ENCODE measurements at places on chromosomes 13 and 19.

DNA sequence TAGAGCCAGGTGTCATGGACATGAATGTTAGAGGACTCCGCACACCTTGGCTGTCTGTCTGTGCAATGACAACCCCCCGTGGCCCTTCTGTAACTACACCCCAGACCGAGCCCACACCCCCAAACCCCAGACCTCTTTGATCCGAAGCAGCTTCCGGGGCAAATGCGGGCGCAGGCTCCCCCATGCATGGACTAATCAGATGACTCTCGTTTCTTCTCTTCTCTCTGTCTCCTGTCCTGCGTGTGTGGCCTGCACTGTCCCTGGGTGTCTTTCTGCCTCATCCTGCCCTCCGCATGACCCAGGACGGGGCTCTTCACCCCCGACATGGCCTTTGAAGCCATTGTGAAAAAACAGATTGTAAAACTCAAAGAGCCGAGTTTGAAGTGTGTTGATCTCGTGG, 38.9 kb downstream of the TMED1 start:
- DNase-seq: peak; percentile 53

GRCh38 chr19:14764401-14764800, 14.0 kb downstream of the ADGRE2 start:
- DNase-seq: no peak

DNA sequence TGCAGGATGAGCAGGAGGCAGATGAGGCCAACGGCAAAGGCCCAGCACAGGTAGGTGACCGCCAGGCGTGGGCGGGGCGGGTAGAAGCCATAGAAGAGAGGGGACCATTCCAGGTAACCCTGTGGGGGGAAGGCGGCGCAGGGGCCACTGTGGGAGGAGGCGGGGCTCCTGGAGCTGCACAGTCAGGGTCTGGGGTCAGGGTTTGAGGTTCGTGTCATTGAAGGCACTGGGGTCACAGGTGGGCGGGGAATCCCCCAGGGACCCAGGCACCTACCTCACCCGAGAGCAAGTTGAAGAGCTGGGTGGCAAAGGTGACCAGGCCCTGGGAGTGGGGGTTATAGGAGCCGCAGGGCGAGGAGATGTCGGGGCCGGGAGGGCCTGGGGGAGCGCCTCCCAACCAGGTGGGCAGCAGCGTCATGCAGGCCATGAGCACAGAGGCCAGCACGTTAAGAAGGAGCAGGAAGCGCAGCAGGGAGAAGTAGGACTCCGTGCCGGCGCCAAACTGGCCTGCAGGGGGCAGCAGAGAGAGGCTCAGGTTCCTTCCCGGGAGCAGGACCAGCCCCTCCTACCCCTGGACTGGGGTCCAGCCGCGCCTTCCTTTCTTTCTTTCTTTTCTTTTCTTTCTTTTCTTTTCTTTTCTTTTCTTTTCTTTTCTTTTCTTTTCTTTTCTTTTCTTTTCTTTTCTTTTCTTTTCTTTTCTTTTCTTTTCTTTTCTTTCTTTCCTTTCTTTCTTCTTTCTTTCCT, 4.6 kb downstream of the TMC4 start:
- peak; percentile 96 for DNase-seq

GRCh38 chr19:3381701-3382372, 15.5 kb downstream of the NFIC start:
- no peak for DNase-seq

DNA sequence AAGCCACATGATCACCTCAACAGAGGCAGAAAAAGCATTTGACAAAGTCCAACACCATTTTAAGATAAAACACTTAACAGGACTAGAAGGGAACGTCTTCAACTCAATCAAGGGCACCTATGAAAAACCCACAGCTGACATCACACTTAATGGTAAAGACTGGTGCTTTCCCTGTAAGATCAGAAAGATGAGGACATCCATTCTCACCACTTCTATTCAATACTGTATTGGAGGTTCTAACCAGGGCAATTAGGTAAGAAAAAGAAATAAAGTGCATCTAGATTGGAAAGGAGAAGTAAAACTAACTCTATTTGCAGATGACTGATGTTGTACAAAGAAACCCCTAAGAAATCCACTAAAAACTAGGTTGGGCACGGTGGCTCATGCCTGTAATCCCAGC, 11.2 kb upstream of the AKAP8 start:
- no peak for DNase-seq

GRCh38 chr19:33998739-33999345, 173.5 kb upstream of the LSM14A start:
- no peak for DNase-seq

- no peak for DNase-seq
Measured at GRCh38 chr13:100564444-100565223, 24.0 kb downstream of the GGACT start.

DNA sequence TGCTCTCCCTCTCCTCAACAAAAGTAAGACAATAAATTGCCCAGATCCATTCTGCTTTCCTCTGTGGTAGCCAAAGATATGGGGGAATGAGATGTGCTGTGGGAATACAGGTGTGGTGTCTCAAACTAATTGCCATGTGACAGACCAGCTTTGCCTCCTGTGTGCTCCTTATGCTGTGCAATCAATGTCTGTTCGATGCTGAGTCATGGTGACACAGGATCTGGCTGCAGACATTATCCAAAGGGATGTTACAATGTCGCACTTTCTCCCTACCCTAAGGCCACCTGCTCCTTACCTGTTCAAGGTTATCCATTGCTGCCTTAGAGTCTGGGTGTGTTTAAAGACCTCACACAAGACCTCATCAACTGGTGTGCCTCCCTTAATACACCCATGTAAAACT, 32.5 kb downstream of the FGF14 start:
- no peak for DNase-seq

- no peak for DNase-seq
Measured at GRCh38 chr13:77429320-77430142, 102.6 kb upstream of the MYCBP2 start.

- DNase-seq: no peak
Measured at GRCh38 chr19:29292153-29292552, 79.2 kb upstream of the UQCRFS1 start.
